ENCODE measurements at places on chromosomes 5 and 9.

DNA sequence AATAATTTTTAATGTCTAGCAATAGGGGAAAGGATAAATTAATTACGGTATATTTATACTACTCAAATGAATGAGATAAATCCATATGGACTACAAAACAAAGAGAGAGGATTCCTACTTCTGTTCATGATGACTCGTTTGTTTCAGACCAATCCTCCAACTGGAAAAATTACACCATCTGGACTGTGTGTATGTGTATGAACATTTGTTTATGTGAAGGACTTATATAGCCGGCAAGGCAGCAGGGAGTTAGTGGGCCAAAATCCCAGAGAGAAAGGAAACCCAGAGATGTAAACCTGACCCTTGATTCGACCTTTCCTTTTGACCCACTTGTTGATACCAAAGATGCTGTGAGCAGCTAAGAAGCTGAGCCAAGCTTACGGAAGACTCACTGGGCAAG lies 20.1 kb downstream of the PDE6A start:
- no peak for DNase-seq

DNA sequence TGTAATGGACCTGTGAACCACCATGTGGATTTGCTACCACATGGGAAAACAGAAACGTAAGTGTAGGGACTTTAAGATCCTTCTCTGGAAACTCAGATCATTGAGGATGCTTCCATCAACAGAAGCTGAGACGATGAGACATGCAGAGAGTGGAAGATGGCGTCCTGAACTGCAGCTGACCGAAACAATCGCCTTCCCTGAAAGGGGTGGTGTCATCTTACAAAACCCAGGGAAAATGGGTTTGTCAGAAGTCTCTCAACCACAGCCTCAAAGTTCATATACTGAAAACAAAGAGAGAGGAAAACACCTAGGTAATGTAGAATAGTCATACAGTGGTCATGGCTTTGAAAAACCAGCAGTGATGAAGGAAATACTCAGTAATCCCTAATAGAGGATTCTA lies 6.6 kb upstream of the PTPN3 start:
- no peak for DNase-seq

DNA sequence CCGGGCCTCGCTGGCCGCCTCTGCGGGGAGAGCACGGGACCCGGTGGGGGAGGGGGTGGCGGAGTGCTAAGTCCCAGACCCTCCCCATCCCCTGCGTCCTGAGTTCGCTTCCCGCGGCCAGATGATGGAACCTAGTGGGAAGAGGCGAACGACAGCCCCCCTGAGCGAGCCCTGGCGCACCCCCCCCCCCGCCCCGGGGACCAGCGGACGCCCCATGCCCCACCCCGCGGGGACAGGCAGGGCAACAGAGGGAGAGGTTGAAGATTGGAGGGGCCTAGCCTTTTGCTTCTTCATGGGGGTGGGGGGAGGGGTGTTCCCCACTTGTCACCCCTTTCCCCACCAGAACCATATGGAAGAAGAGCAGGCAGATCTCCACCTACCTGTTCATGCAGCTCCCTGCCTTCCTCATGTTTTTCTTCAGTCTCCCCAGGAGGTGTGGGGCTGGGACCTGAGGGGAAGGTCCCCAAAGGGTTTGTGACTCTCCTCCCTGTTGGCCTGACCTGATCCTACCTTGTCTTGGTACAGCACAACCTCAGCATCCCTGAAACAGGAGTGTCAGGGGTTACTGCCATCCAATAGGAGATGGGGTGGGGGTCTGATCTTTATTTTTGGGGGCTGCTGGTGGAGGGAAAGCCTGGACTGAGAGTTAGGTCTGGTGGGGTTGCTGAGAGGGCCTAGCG lies 485 bp downstream of the FAM53C start:
- DNase-seq: no peak

DNA sequence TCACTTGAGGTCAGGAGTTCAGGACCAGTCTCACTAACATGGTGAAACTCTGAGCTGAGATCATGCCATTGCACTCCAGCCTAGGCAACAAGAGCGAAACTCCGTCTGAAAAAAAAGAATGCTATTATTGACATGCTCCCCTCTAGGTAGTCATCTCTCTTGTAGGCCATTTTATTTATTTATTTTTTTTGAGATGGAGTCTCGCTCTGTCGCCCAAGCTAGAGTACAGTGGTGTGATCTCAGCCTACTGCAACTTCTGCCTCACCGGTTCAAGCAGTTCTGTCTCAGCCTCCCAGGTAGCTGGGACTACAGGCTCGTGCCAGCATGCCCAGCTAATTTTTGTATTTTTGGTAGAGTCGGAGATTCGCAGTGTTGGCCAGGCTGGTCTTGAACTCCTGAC lies 20.6 kb upstream of the NIM1K start:
- DNase-seq: no peak

- peak; percentile 51 for DNase-seq
Observed at GRCh38 chr9:78592811-78593210, 295.9 kb downstream of the PSAT1 start.

DNA sequence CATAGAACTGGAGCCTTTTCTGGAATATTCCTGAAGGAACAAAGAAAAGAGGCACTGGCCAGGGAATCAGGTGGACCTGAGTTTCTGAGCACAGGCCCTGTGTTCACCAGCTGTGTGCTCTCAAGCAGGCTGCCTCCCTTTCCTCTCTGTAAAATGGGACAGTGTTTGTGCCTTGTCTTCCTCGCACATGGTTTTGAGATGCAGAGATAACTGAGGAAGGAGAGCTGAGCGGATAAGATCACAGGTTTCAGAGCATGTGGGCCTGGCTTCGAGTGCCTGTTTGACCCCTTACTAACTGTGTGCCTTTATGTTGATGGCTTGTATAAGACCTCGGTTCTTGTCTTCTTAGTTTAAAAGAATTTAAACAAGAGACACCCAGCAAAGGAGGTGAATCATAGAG lies 46.2 kb upstream of the HAND1 start:
- DNase-seq: no peak

GRCh38 chr5:133682451-133682850 lies 70.1 kb upstream of the FSTL4 start:
- no peak for DNase-seq

DNA sequence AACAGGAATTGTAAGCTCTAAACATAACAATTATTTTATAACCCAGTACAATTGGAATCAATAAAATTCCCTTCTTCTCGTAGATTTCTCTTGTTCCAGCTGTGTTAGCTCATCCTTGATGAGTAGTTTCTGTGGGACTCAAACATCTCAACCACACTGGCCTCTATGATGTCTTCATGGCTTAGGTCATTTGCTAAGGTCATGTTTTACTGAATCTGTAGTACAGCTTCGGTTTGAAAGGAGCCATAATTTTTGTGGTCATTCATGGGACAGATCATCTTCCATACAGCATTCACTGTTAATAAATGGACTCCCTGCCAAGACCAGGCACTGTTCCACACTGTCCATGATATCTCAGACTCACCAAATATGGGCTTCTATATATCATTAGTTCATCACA lies 369.0 kb upstream of the RFX3 start:
- DNase-seq: peak; percentile 67

DNA sequence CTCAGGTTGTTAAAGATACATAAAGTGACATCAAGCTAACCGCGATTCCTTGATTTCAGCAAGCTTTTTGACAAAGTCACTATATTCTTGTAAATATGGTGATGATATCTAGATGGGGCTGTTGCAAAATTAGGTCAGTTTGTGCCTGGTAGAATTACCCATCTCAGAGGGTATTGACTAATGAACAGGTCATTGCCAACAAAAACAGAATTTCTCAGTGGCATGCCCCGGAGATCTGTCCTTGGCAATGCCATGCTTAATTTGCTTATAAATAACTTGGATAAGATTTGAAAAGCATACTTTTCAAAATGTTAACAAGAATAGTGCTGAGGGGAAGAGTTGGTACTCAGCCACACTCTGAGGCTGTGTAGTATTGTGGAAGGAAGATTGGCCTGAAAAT lies 783.3 kb upstream of the SEMA6A start:
- no peak for DNase-seq

DNA sequence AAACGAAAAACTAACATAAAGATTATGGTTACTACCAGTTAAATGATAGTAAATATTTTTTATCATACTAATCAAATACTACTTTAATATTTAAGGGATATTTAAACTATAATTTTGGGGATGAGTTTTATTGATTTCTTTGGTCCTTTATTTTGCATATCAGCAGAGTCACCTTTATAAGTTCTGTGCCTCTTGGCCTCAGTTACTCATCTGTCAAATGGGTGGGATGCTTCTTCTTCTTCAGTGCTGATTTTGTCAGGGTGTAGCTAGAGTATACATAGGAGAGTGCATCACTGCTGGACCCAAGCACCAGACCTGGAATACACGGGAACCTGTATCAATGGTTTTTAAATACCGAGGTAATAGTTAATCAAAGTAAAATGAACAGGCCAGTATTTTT lies 5.6 kb downstream of the ENTREP1 start:
- no peak for DNase-seq

DNA sequence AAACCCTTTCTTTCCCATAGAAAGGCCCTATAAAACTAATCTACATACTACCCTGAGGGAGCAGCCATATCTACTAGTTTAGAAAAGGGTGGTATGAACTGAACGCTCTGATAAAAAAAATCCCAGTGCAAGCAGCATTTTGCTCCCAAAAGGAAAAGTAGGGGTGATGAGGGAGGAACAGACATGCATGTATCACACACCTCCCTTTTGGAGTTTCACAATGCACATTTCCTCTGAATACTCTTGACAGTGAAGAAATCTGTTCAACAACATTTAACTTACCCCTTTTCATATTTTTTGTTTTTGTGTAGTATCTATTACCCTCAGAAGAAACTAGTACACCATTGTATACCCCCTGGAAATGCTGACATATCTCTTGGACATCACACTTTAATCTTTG lies 411.4 kb downstream of the MAT2B start:
- no peak for DNase-seq

DNA sequence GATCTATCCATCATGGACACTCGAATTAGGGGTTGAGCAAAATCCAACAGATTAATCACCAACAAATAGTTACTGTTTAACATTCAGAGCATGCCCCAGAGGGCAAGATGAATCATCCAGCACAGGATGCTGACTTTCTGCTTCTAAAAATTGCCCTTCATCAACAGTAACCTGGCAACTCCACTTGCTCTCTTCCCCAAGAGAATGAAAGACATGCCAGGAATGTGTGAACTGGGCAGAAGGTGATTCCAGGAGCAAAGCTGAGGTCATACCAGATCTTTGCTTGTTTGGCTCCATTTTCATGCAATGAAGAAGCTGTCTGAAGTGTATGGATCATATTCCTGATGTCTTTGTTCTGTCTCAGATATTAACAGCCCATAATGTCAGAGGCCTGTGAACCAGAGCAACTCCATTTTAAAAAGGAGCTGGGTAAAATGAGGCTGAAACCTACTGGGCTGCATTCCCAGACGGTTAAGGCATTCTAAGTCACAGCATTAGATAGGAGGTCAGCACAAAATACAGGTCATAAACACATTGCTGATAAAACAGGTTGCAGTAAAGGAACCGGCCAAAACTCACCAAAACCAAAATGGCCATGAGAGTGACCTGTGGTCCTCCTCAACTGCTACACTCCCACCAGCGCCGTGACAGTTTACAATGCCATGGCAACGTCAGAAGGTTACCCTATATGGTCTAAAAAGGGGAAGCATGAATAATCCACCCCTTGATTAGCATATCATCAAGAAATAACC lies 2.5 kb upstream of the ZNF367 start:
- DNase-seq: peak; percentile 62

GRCh38 chr5:61180886-61181285 lies 18.6 kb upstream of the SMIM15 start:
- no peak for DNase-seq

DNA sequence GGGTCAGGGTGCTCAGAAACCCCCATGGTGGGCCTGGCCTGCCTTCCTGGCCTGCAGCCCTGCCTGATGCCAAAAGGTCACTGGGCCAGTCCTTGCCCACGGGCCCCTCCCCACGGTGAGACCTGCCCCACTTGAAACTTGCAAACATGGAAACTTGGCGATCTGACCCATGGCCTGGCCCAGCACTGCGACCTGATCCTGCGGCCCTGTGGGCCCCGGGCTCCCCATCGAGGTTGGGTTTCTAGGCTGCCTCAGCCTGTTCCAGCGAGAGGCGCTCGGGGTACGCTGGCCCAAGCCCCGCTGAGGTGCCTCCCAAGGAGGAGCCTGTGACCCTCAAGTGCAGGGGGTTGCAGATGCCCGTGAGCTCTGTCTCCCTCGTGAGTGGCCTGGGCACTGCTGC lies 37.5 kb upstream of the SLC6A19 start:
- DNase-seq: no peak

DNA sequence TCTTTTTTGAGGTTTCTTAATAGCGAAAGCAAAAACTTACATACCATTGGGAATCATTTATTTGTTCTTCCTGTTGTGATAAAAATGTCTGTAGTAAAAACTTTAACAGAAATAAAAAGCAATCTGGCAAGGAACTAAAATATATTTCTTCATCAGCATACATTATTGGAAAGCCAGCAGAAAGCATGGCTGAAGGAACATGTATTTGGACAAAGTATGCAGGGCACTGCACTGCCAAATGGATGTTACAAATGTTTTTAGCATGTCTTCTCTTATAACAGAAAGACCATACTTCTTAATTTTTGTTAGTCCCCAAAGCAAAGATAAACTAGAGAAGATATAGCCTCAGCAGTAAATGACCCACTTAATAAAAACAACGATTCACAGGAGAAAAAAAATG lies 80.5 kb downstream of the SMIM15 start:
- no peak for DNase-seq

DNA sequence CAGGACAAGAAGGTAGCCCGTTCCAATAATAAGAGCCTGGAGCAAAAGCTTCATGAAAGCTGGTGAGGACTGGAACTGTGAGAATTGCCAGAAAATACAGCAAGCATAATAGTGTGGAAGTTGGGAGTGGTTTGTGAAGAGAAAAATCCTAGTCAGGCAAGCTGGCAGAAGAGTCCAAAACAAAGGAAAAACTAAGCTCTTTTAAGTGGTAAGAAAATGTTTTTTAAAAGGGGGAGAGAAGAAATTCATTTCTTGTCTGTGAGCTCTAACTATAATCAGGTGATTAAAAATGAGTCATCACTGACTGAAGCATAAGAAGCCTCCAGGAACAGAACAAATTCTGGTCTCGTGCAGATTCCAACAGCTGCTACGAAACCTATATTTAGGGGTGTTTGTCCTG lies 102.6 kb downstream of the CAAP1 start:
- DNase-seq: peak; percentile 15

GRCh38 chr5:135650081-135650480 lies 71.3 kb upstream of the CXCL14 start:
- DNase-seq: no peak

DNA sequence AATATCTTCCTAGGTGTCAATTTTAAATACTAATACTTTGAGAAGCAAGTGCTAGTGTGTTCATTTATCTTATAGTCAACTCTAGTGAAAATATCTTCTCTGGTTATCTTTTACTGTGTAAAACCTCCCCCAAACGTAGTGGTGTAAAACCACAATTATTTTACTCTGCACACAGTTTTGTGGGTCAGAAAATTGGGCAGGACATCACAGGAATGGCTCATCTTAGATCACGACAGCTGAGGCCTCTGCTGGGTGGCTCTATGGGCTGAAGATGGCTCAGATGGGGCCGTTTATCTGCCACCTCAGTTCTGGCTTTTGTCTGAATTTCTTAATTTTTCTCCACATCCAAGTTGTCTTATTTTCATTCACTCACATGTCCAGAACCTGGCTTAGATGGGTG lies 457.2 kb upstream of the ACTBL2 start:
- no peak for DNase-seq

GRCh38 chr5:72814104-72814503 lies 2.4 kb upstream of the TNPO1 start:
- DNase-seq: no peak
